ENCODE measurements at places on chromosomes 12 and 14.

DNA sequence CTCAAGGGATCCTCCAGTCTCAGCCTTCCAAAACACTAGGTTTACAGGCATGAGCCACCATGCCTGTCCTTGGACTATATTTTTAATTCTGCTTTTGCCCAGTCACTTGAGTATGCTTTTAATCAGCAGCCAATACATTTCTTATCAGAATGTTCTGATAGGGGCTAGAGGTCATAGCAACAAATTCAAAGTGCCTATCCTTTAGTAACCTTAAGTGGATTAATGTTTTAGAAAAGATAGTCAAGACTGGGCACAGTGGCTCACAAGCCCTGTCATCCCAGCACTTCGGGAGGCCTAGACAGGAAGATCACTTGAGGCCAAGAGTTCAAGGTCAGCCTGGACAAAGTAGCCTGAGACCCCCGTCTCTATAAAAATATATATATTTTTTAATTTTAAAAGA is 37.1 kb downstream of the CKB start:
- no peak for DNase-seq

DNA sequence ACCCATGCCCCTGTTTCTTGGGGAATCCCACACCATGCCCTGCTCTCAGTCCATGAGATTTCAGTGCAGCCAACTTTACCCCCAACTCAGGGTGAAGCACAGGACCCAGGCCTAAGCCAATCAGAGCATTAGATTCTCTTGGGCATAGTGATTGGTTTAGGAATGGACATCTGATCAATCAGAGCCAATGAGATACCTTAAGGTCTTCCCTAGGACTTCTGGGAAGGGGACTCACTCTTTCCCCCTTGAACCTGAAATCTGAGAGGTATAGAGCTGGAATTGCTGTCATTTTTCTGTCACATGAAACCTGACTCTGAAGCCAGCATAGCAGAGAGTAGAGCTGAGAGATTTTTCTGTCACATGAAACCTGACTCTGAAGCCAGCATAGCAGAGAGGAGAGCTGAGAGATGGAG is 127.1 kb downstream of the ZFP36L1 start:
- no peak for DNase-seq

GRCh38 chr12:102197789-102198188 is at the start of gene PMCH:
PMCH (minus strand) TSS chr12:102197833; CDS start chr12:102197770, 63 bp downstream.
- DNase-seq = no peak

DNA sequence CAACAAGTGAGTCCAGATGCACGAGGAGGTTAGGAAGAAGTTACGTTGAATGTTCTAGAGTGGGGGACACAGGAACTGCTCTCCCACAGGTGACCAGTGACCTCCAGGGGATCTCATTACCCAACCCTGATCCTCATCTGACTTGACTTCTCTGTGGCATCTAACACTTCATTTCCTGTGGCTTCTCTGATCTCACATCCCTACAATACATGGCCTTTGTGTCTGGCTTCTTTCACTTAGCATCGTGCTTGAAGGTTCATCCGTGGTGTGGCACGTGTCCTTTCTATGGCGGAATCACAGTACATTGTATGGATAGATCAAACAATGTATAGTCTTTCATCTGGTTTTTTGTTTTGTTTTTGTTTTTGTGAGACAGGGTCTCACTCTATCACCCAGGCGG is 19.3 kb downstream of the CFAP251 start:
- DNase-seq = no peak

DNA sequence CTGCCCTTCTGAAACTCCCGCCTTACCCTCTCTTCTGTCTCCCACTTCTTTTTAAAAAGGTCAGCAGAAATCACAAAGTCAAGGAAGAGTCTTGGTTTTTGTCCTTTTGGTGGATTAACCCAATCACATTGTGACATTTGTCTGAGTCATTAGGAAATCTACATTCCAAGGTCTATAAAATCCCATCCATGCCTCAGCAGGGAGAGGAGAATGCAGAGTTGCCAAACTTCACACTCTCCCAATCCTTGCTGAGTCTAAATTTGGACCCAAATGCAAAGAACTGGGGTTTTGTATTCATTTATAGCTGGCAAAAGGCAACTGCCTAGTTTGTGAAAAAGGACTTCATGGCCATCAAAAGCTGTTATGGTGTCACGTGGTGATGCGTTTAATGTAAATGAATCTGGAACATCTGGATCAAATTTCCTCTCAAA is 67.9 kb downstream of the TMEM30B start:
- no peak for DNase-seq

Measured in NCI-H774 (cell line).